ENCODE measurements at places on chromosomes 6 and 20.

DNA sequence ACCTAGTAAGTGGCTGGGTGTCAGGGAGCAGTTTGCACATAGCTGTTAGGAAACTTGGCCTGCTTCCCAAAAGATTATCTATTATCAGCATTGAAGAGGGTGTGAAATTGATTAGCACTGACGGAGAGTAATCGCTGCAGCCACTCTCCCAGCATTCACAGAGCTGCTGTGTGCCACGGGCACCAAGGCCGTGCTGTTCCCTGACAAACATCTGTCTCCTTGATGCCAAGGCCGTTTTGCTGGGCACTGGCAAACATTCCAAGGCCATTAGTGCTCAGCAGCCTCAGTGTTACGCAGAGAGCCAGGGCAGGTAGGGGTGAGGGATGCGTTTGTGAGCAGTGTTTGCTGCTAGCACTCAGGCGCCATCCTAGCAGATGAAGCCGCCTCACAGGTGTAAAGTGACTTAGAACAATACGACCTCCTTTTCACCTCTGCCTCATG is 57.7 kb upstream of the VSTM2L start:
- DNase-seq, result no peak

DNA sequence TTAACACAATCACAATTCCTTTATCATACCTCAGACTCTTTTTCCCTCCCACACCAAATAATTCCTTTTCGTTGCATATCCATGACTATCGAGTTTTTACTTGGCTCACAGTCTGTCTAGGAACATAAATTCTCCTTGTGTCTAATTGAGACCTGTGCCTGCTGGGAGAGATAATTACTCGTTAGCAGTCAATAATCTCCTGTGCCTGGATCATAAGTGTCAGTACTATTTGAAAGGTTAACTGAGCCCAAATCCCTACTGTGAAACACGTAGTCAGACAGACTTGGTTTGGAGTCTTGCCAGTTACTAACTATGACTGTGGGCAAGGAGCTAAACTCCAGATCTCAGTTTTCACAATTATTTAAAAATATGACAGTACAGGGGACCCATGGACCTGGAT is 5.7 kb upstream of the CTNNBL1 start:
- no peak for DNase-seq

GRCh38 chr6:142863981-142864380 is 81.0 kb downstream of the HIVEP2 start:
- no peak for DNase-seq

DNA sequence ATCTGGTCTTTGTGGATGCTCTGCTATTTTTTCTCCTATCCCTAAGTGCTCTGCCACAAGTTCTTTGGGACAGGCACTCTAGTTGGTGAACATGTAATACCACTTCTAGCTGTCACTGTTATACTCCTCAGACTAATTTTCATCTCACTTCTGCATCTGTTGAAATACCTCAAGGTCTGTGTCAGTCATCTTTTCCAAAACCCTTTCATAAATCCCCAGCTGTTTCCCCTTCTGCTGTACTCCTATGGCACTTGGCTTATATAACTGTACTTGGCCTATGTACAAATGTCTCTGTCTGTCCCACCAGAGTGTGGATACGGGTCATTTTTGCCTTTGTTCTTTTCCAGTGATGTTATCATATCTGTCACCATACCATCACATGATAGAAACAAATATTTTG is 124.2 kb downstream of the FHL5 start:
- DNase-seq, result no peak

DNA sequence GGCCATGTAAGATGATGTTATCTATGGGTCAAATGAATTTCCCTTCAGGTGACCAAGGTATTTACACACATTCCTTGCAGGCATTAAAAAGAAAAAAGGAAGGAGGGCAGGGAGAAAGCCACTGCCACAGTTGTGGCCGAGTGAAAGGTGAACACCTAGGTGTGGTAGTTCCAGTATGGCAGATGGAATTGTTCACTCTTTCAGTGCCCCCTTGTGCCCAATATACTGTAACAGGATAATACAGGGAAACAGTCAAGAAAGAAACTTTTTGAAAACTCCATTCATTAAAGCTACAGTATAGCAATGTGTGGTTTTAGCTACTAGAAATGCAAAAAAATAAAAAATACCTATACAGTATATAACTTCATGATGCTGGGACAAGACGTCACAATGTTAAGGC is 52.1 kb downstream of the BMP2 start:
- DNase-seq, result no peak

- no peak for DNase-seq
Observed at GRCh38 chr20:51267679-51268078, 244.8 kb upstream of the KCNG1 start.

Measured in GM12891 (cell line).